A549 treated with ZK216348 at 1 μM for 4 hours (cell line): ENCODE measurements at places on chromosomes 6 and 20. TPM values are rescaled to one million over a fixed set of nuclear protein-coding genes. Genes with fewer than 3 reads are reported as not detected.

Gene IRF4
- total RNA-seq = 0.15 to 2.0 TPM (median 0.40 TPM) in 5 replicates

Gene BPIFB3
- not detected in 5 replicates for total RNA-seq

Gene RPS18
- total RNA-seq = 2,468 to 2,870 TPM (median 2,583 TPM) in 5 replicates

Gene ADGRB3
- total RNA-seq = not detected in 5 replicates

Gene APCDD1L
- 0.07 to 0.12 TPM (median 0.09 TPM) in 4 of 5 replicates, not detected in the other for total RNA-seq

Gene BNIP5
- total RNA-seq = not detected in 5 replicates

Gene MATN4
- total RNA-seq = 0.13 to 0.19 TPM in 2 of 5 replicates, not detected in the others

Gene ZNF76
- 6.3 to 11.4 TPM (median 11.0 TPM) in 5 replicates for total RNA-seq

Gene CYB5R4
- 17.8 to 28.7 TPM (median 24.7 TPM) in 5 replicates for total RNA-seq

Gene CST4
- not detected in 5 replicates for total RNA-seq

Gene C6orf15
- not detected in 5 replicates for total RNA-seq

Gene ADGB
- not detected in 5 replicates for total RNA-seq

Gene MOXD1
- total RNA-seq = 1.5 to 2.1 TPM (median 2.0 TPM) in 5 replicates

Gene RAB44
- 0.06 to 0.09 TPM (median 0.07 TPM) in 3 of 5 replicates, not detected in the others for total RNA-seq

Gene GRIK2
- total RNA-seq = 0.21 to 0.57 TPM (median 0.47 TPM) in 5 replicates

Gene HLA-DRB5
- total RNA-seq = not detected in 5 replicates

Gene TBC1D20
- total RNA-seq = 28.9 to 35.2 TPM (median 35.0 TPM) in 5 replicates

Gene ERVFRD-1
- total RNA-seq = not detected in 5 replicates

Gene NFATC2
- total RNA-seq = 7.0 to 9.8 TPM (median 7.2 TPM) in 5 replicates

Gene PGBD1
- 3.8 to 6.1 TPM (median 5.0 TPM) in 5 replicates for total RNA-seq

Gene SLC4A11
- 3.6 to 9.5 TPM (median 6.9 TPM) in 5 replicates for total RNA-seq

Gene RIPPLY2
- total RNA-seq = 0.65 to 0.91 TPM in 2 of 5 replicates, not detected in the others

Gene CD83
- 1.5 to 2.9 TPM (median 1.9 TPM) in 5 replicates for total RNA-seq

Gene NEDD9
- 34.5 to 53.2 TPM (median 45.2 TPM) in 5 replicates for total RNA-seq

Gene TSHZ2
- not detected in 5 replicates for total RNA-seq

Gene TPD52L2
- total RNA-seq = 119 to 139 TPM (median 129 TPM) in 5 replicates

Gene CCN6
- not detected in 5 replicates for total RNA-seq

Gene ZNF184
- 2.6 to 3.7 TPM (median 2.7 TPM) in 5 replicates for total RNA-seq

Gene OR2B6
- total RNA-seq = 0.15 to 0.62 TPM in 2 of 5 replicates, not detected in the others

Gene RHAG
- 0.11 TPM in 1 of 5 replicates, not detected in the others for total RNA-seq

Gene FAM162B
- not detected in 5 replicates for total RNA-seq
